Natural killer cell (primary cell): ENCODE measurements at places on chromosomes 1 and 21.

DNA sequence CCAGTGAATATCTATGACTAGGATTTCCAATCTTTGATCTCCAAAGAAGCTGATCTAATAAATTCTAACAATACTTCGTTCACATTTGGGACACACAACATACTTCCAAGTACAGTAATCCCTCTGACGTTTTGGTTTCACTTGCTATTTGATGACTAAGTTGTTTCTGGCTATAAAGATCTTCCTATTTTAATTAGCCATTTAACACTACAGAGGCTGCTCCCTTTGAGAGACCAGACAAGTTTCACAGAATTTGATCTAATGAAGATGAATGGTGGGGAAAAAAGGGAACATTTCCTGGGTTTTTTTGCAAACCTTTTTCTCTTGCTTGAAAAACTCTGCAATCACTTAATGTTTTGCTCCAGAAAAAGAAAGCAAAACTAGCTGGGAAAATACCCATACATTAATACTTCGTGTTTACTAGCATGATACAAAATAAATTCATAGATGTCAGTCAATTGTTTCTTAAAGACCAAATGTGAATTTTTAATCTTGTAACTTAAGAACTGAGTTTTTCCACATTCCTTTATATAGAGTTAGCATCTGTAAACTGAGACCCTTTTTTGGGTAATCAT lies 28.0 kb upstream of the GLIS1 start:
- DNase-seq = no peak

DNA sequence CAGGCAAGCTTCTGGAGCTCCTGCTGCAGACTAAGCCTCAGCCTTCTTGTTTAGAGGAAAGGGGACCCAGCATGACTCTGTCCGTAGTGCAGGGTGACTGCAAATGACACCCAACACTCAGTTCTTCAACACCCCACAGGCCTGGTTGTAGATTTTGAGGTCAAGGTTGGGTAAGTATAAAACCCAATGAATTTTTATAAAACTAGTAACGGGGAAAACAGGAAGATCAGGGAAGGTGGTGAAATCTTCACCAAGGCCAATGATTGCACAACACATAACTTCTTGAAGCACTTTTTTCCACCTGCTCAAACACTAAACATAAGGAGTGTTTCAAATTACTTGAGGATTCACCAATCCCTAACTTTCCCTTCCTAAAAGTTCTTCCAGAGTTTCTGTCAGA lies 89.4 kb upstream of the JAK1 start:
- no peak for DNase-seq

GRCh38 chr1:29362764-29363163 lies 126.4 kb downstream of the PTPRU start:
- DNase-seq = no peak

GRCh38 chr1:24705260-24706073 lies 39.8 kb upstream of the CLIC4 start:
- peak; percentile 32 for DNase-seq

DNA sequence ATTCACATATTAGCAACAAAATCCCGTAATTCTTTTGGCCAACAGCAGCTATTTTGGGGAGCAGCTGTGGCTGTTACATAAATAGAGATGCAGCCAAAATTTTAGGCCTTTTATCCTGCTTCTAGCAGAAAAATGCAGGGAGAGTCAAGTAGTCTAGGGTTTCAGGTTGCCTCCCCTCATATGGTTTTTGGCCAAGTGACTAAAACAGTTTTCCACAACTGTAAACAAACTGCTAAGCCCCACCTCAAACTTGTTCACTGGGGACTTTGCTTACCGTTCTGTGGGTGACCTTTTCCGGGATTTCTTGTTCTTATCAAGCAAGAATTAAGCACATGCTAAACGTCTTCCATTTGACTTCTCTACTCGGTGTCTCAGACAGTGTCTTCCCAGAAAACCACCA lies 133.4 kb downstream of the EDEM3 start:
- no peak for DNase-seq

- DNase-seq = no peak
Measured at GRCh38 chr1:228394571-228395394, 11.9 kb downstream of the TRIM11 start.

DNA sequence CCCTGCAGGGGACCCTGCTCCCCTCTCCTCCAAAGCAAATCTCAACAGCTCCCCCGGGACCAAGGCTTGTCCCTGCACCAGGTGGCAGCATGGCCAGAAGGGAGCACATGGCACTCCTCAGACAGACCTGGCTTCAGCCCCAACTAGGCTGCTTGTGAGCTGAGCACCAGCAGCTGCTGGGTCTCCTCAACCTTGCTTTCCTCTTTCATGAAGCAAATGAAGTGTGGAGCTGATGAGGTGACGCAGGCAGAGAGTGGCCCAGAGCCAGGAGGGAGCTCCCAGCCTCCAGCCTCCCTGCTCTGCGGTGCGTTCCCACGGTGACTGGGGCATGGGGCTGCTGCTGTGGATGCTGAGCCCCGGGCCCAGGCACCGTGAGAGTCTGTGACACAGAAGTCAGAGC lies 34.0 kb downstream of the MEGF6 start:
- DNase-seq = no peak

DNA sequence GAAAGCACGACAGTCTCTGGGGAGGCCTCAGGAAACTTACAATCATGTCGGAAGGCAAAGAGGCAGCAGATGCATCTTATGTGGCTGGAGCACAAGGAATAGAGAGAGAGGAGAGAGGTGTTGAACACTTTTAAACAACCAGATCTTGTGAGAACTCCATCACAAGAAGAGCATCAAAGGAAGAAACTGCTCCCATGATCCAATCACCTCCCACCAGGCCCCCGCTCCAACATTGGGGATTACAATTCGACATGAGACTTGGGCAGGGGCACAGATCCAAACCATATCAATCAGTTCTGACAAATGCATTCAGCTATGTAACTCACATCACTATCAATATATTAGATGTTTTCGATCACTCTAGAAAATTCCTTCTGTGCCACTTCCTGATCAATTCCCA lies 37.6 kb downstream of the ETS2 start:
- no peak for DNase-seq

DNA sequence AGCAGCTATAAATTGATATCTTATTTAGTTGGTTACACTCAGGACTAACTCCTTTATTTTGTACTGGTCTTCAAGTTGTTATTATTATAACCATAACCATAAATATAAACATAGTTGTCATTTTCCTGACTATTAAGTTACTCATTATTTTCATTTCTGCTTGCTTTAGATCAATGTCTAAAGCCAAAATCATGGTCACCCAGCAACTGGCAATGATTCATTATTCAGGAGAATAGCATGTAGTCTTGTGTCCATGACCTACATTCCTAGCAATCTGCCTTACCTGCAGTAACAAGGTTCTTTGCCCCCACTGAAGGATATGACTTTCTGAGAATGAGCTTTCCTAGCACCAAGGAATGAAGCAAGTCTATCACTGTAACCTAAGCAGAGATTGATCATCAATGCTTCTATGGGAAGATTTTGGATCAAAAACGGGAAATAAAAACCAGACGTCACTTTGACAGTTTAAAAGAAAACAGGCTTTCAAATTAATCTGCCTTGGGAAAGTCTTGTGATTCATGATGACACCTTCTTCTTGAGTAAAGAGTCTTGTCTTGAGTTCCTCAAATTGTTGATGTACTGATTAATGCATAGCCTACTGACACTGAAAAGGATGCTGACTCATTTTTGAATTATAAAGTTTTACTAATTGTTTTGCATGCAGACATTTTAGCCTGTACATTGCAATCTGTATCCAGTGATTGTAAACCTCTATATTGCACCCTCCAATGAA lies 203.3 kb upstream of the IVNS1ABP start:
- no peak for DNase-seq

DNA sequence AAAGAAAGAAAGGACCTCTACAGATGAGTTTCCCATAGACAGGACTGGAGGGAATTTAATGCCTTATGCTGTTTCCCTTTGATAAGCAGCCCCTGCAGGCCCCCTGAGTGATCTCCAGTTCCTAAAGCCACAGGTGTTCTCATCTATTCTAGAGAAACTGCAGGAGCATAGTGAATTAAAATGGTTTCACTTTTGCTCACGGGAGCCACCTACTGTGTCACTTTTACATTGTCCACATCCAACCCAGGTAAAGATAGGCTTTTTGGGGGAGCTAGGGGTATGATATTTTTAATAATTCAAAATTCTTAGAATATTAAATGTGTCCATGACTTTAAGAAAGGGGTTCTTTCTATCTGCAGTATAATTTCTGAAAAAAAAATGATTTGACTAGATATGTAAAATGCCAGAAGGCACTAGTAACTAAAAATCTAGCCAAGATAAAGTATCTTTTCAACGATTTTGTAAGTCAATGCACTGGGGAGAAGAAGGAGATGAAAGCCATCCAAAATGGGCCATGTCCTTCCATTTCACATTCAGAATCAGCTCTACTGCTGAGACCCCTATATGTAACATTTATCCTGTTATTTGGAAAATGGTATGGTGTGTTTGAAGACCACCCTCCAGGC lies 267.3 kb upstream of the DUSP10 start:
- DNase-seq = peak; percentile 67

GRCh38 chr1:115867216-115867615 lies 26.3 kb upstream of the NHLH2 start:
- no peak for DNase-seq

DNA sequence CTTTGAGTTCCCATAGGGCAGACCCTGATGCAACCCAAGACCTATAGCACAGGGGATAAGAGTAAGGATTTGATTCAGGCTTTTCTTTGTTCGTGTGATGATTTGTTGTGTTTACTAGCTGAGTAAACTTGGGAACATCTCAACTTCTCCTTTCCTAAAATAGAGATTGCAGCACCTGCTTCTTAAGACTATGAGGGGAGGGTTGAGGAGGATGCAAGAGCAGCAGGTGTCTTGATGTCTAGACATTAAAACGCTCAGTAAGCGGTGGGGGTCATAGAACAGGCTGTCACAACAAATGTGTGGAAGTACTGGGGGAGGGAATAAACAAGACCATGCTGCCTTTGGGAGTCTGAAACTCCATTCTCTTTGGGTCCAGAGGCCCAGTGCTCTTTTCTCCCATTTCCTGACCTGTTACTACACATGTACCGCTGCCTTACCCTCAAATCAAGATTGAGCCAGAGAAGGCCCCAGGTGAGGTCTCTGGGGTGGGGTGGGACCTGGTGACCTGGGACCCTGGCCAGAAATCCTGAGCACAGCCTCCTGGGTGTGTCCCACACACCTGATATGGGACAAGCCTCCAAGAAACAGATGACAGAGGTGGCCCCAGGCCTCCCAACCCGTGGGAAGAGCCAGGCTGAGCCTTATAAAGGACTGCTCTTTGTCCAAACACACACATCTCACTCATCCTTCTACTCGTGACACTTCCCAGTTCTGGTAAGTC lies at the start of gene S100A7A:
Gene S100A7A (plus strand): TSS at position 671 of the 721 bp plus-strand sequence. CDS start 1,563 bp downstream, outside the sequence.
- DNase-seq = no peak

- peak; percentile 7 for DNase-seq
Measured at GRCh38 chr21:34166468-34166867, 93.1 kb downstream of the MRPS6 start.

DNA sequence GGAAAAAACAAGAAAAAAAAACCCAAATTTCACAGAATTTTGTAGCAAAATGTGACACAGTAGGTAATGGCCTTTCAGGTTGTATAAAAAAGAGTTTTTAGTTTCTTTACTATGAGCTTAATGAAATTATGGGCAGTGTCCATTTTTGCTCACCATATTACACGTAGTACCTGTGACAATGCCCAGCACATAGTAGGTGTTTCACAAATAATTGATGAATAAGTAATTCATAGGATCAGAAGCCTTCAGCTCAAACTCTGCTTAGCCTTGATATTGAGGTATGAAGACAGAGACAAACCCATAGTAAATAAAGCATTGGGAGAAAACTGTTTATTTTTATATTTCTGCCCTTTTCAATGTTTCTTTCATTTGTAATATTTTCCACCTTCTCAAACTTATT lies 97.2 kb downstream of the LHX9 start:
- no peak for DNase-seq

DNA sequence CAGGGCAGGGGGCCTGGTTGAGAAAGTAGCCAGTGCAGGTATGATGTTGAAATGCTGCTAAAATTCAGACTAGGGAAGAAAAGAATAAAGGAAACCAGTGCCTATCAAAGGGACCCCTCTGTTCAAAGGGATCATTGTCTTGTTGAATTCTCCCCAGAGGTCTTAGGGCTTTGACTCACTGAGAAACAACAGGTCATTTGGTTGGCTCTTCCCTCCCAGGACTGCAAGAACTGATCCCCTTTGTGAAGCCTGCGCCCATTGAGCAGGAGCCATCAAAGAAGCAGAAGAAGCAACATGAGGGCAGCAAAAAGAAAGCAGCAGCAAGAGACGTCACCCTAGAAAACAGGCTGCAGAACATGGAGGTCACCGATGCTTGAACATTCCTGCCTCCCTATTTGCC lies 11.8 kb upstream of the CELSR2 start:
- no peak for DNase-seq

DNA sequence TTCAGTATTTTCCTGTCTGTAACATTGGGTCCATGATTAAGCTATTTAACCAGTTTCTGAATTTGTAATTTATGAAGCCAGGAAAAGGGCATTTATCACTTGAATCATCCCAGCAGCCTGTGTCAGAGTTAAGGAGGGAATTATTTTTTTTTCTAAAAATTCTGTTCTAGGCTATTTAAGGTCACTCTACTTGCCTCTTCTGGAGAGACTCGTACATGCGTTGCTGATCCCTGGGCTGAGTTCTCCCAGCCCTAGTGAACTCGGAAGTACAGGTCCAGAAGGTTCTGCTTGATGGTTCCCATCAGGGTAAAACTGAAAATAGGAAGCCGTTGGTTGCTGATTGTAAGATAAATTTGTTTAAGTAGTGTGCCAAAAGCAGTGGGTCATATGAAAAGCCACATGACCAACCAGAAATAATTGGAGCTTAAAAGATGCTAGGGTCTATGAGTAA lies 90.7 kb downstream of the GPR88 start:
- DNase-seq = no peak

DNA sequence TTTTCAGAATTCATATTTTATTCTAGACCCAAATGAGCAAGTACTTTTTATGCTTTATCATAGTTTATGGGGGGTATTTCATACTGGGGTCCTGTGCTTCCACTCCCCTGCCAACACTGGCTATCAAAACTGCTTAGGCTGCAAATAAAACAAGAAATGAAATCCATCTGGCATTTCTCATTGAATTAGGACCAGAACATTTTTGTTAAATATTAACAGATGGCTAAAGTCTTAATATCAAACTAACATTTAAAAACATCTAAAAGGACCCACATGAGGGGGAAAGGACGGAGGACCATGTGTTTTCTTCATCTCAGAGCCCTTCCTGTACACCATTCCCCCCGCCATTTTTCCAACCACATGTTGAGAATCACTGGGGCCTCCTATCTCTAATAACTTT lies 167.5 kb upstream of the C1orf105 start:
- no peak for DNase-seq

GRCh38 chr1:9238134-9238533 lies 3.6 kb downstream of the H6PD start:
- DNase-seq = no peak
